NCI-H510A treated with DMSO at 0.1 percent for 48 hours (cell line): ENCODE measurements at places on chromosomes 3 and 15.
A peak's percentile ranks its signal among the peaks of the same experiment; 100 is the strongest.

- no peak for DNase-seq
Measured at GRCh38 chr3:168424059-168424734, 328.5 kb upstream of the GOLIM4 start.

DNA sequence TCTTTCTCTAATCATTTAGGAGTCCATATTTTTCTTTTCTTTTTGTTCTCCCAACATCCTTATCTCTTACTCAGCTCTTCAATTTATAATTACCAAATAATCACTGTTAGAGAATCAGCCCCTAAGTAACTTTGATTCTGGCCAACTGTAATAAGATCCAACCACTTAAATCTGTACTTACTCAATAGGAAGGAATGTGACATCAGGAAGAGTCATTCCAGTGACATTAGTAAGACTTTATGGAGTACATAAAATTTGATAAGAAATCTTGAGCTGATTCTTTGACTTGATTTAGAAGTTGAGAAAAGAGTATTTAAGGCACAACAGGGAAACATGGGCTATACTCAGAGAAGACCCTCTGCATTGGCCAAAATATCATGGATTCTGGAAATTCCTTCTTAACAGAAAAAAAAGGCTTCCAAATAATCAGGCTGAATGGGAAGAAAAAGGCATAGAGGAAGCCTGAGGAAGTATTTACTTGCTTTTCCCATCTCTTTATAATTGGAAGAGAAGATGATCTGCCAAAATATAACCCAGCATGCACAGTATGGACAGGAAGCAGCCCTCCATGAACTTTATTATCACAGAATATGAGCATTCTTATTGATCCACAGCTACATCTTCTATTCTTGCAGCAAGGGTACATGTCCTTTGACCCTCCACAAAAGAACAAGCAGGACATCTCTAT, 289.7 kb upstream of the TPRG1 start:
- no peak for DNase-seq

- DNase-seq = no peak
Measured at GRCh38 chr3:90091549-90091948, 984.1 kb downstream of the EPHA3 start.

- no peak for DNase-seq
Measured at GRCh38 chr3:29914861-29915524, 634.1 kb downstream of the RBMS3 start.

DNA sequence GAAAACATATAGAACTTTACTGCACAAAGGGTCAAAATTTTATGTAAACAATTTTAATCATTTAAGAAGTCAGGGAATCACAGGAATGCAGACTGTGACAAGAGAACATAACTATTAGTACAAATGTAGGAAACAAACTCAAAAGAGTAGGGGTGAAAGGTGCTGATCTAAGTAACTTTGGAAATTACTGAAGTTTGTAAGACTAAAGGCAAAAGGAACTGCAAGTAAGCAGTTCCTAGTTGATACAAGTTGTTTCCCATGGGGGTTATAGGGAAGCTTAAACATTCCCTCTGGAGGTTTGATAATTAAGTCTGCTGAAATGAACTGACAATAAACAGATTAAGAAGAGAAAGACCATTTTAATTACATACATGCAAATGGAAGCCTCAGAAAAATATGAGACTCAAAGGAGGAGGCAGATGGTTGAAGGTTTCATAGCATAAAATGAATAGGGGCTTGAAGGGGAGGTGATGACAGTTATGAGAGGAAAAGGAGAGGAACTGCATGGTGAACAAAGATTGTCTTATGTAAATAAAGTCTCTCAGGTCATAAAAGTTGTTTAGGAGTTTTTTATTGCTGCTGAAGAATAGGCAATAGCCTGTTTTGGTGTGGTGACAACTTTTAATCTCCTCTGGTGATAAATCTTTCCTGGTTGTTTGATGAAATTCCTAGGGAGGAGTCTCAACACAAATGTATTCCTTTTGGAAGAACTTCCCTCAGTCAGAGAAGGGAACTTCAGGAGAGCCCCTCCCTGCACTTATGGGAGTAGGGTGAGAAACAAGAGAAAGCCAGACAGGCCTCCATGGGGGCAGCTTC, 17.1 kb downstream of the SETMAR start:
- DNase-seq = no peak

- no peak for DNase-seq
Measured at GRCh38 chr3:141302364-141303141, 65.8 kb upstream of the ZBTB38 start.

DNA sequence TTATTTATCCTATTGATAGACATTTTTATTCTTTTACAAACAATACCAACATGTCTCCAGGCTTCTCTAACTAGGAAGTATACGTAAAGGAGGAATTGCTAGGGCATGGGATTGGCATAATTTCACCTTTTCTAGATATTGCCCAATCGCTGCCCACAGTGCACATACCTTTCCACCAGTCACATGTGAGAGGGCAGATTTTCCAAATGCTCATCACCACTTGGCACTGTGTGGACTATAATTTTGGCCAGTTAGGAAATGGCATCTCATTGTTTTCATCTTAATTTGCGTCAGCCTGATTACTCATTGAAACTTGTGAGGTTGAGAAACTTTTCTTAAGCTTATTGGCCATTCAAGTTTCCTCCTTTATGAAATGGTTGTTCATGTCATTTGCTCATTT, 57.4 kb upstream of the POLR2M start:
- no peak for DNase-seq

DNA sequence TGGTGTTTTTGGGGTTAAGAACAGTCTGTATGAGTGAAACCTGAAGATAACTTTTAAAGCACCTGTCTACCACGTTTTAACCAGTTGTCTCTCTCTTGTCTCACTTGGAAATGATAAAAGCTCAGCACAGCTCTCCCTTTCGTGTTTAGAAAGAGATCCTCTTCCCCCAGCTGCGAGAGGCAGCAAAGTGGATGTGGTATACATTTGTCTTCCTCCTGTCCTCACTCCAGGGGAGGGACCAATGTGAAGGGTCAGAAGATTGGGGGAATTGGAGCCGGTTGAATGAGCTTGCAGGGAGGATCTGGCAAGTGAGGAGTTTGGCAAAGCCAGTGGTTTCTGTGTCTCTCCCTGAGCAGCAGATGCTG, 14.6 kb downstream of the SMAD6 start:
- DNase-seq = no peak

DNA sequence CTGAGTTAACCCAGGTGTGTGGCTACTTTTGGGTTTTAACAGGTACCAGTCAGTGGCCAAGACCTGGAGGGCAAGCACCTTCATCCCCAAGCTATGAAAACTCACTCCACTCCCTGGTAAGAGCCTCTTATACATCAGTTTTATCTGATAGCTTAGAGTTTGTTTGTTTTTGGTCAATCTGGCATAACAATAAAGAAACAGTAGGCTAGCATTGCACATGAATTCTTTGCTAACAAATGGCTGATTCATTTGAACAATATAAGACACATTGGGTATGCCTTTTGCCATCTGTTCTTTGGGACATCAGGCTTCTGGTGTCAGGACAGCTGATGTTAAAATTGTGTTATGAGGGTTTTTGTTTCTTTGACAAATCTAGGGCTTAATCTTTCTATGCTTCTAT, 125.0 kb upstream of the CGNL1 start:
- DNase-seq = no peak

GRCh38 chr15:90337256-90337655, 14.8 kb upstream of the ZNF774 start:
- no peak for DNase-seq

GRCh38 chr3:7874116-7874515, 627.5 kb upstream of the LMCD1 start:
- no peak for DNase-seq

DNA sequence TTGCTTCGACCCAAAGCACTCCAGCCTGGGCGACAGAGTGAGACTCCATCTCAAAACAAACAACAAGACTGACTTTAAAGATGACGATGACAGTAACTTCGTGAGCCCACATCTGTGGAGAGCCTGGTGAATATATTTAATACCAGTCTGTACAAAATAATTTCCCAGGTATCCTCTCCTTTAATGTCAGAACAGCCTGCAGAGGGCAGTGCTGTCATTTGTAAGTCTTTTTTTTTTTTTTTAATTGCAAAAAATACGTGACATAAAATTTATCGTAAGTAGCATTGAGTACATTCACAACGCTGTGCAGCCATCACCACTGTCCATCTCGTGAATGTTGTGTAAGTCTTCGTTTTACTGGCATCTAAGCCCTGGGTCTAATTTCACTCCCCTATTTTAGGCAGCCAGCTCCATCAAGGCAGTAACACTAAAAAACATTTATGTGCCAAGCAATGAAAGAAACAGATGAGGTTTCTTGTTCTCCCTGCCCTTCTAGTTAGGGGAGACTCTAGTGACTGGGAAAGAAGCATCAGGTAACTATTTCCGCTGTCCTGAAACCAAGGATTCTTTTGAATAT, 1.4 kb downstream of the HTD2 start:
- peak; percentile 6 for DNase-seq
